ENCODE measurements at places on chromosomes 2 and 18. TPM values are rescaled to one million over a fixed set of nuclear protein-coding genes. Genes with fewer than 3 reads are reported as not detected.

DNA sequence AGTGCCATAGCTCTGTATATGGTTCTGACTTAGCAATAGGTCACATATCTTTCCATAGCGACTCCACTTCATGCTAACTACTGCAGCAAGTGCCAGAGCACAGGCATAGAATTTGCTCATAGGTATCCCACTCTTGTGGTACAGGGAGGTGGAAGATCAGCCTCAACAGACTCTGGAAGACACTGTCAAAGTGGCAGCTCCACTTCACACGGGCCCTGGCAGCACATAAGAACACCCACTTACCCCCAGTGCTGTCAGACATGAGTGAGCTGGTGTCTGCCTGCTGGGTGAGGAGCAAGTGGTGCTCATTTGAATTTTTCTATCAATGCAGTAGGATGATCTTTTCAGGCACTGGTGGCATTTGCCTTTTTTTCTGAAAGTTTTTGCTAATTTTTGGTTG lies 48.6 kb downstream of the BCL2L11 start:
- peaks cover 8% of the 10 kb centered on the region for H3K36me3 ChIP-seq
- peak overlapping the region; percentile 66 for H3K27ac ChIP-seq
- H3K27me3 ChIP-seq, result no peaks in the 10 kb centered on the region
- H3K4me1 ChIP-seq, result peaks cover 25% of the 10 kb centered on the region

DNA sequence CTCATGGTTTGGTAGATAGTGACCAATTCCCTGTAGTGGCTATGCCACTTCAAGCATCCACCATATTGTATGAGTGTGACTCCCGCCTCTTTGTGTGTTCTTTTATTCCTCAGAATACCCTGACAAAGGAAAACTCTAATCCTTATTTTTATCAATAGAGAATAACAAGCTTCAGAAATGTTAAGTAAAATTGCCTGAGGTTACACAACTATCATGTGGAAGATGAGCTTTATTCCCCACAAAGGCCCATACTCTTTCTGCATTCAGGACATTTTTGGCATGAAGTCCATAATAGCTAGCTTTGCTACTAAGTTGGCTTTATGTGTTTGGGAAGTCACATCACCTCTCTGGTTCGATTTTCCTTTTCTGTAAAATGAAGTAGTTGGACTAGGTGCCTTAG lies 276.8 kb downstream of the PIK3C3 start:
- H3K4me3 ChIP-seq, result no peak overlapping the region
- H3K4me1 ChIP-seq, result no peaks in the 10 kb centered on the region
- H3K27ac ChIP-seq, result no peak overlapping the region
- no peaks in the 10 kb centered on the region for H3K36me3 ChIP-seq

- no peak overlapping the region for H3K4me3 ChIP-seq
- no peaks in the 10 kb centered on the region for H3K27me3 ChIP-seq
- H3K27ac ChIP-seq, result peak overlapping the region; percentile 39
- H3K4me1 ChIP-seq, result peaks cover 49% of the 10 kb centered on the region
- peaks cover 8% of the 10 kb centered on the region for H3K36me3 ChIP-seq
These were observed 76.0 kb downstream of the GFPT1 start for GRCh38 chr2:69311024-69311416.

DNA sequence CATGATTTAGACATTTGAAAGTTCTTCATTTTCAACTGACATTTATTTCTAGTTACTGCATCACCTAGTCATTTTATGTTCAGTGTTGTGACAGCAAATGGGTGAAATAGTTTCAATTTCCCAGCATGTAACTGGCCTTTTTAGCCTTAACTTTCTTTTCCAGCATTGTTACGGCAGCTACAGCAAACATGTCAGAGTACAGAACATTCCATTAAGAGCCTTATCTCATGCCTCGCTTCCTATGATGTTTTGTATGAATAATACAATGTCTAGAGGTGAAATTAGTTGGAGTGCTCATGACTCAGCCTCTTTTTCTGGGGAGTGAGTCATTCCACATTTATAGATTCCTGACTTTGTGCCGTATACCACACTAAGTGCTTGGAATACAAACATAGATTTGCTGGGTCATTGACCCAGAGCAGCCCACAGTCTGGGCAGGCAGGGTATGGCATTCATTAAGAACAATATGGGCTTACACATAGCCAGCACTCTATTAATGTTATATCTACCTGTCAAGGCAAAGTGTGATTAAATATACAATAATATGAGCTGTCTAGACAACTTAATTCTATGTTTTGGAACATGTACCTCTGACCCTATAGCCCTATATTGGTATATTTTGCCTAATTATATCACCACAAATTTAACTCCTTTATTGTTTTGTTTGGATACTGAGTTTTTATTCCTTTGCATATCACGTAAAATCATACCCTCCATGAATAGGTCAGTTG lies 72.2 kb downstream of the MAP2 start:
- peak overlapping the region; percentile 87 for H3K27ac ChIP-seq
- peaks cover 34% of the 10 kb centered on the region for H3K4me1 ChIP-seq
- H3K4me3 ChIP-seq, result peak overlapping the region; percentile 20
- no peak for DNase-seq
- H3K36me3 ChIP-seq, result peaks cover 12% of the 10 kb centered on the region
- H3K27me3 ChIP-seq, result no peaks in the 10 kb centered on the region

- no peaks in the 10 kb centered on the region for H3K36me3 ChIP-seq
- DNase-seq, result no peak
- H3K4me3 ChIP-seq, result no peak overlapping the region
- no peak overlapping the region for H3K27ac ChIP-seq
These were observed 97.7 kb upstream of the CAB39 start for GRCh38 chr2:230614913-230615332.

The USP37 gene
- total RNA-seq, result 10.0 TPM

The IL36G gene
- not detected for total RNA-seq

Data from chondrocyte (in vitro differentiated cells).